ENCODE measurements at places on chromosomes 2 and 18.

- no peak for DNase-seq
Measured at GRCh38 chr2:21812766-21813165, 689.0 kb downstream of the TDRD15 start.

GRCh38 chr18:21362831-21363230, 120.8 kb downstream of the GREB1L start:
- no peak for DNase-seq

GRCh38 chr2:118473846-118474540, 373.5 kb downstream of the EN1 start:
- DNase-seq: no peak

GRCh38 chr2:201881741-201882140, 75.4 kb downstream of the CDK15 start:
- no peak for DNase-seq

GRCh38 chr2:3667151-3667631, 9.2 kb downstream of the ALLC start:
- no peak for DNase-seq

- DNase-seq: no peak
Measured at GRCh38 chr2:172081221-172082022, 3.9 kb upstream of the DLX1 start.

DNA sequence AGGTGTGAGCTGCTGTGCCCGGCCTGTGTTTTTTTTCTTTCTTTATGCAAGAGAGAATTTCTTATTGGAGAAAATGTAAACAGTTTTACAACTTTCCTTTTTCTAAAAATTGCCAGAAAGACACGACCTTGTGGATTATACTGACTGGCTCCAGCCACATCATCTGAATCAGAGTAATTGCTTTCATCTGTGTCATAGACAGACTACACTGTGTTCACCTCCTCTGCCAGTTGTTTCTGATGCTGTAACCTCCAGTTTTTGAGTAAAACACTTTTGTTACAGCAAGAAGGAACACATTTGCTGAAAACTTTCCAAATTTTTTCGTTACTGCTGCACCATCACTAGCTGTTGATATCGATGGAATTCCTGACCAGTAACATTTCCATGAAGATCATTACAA, 43.9 kb upstream of the PLEKHM3 start:
- DNase-seq: no peak

Data from SW480 (cell line).